ENCODE measurements at places on chromosomes 2 and 18.

DNA sequence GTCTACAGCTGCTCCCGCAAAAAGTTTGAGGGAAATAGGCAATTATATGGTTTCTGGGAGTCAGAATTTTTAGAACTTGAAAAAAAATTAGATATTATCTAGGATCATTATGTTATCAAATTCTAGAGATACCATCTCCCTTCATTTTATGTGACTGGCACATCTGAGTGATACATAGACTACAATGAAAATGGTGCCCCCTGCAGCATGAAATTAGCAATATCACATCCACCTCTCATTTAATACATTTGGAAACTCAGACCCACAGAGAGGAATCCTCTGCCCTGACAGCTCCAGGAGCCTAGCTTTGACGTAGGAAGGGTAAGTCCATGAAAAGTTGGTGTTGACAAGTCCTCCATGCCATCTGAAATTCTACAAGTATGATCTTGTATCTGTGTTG is 381.6 kb downstream of the SUCLG1 start:
- no peak for DNase-seq

- DNase-seq = no peak
Observed at GRCh38 chr2:28624436-28624792, 127.2 kb upstream of the PPP1CB start.

- DNase-seq = no peak
Observed at GRCh38 chr18:55149994-55150393, 190.7 kb upstream of the CCDC68 start.

GRCh38 chr18:30632071-30632698 is 410.4 kb downstream of the DSC3 start:
- no peak for DNase-seq

GRCh38 chr2:9093324-9093723 is 89.8 kb upstream of the MBOAT2 start:
- no peak for DNase-seq

GRCh38 chr2:190043441-190043840 is 19.1 kb downstream of the MSTN start:
- no peak for DNase-seq

GRCh38 chr2:144886862-144887261 is 366.9 kb upstream of the ZEB2 start:
- no peak for DNase-seq

GRCh38 chr2:53075760-53076159 is 691.8 kb upstream of the CHAC2 start:
- no peak for DNase-seq

- peak; percentile 61 for DNase-seq
Observed at GRCh38 chr18:26547646-26548414, 523 bp downstream of the KCTD1 start.

DNA sequence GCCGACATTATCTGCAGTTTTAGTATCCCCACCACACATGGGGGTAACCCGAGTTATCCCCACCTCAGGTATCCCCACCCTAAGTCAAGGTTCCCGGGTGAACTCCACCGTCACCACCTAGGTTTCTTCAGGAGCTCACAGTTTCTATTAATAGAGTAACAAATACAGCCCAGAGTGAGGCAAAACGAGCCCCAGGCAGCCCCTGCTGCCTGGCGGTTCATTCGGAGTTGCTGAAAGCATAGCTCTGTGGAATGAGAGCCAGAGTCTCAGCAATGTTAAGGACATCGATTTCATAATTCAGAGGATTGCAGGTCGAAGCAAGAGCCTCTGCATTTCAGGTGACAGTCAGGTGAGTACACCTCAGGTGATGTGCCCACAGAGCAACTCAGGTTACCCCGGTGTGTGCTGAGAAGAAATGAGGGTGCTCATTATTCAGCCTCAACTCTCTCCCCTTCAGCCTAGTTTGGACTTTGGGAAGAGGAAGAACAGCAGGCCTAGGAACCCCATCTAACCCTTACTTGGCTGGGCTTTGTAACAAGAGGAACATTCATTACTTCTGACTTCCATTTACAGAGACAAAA is 10.7 kb downstream of the SATB2 start:
- no peak for DNase-seq

GRCh38 chr2:165273176-165273575 is 34.0 kb downstream of the SCN2A start:
- no peak for DNase-seq

- no peak for DNase-seq
Observed at GRCh38 chr2:232632904-232633412, 446 bp upstream of the EFHD1 start.

DNA sequence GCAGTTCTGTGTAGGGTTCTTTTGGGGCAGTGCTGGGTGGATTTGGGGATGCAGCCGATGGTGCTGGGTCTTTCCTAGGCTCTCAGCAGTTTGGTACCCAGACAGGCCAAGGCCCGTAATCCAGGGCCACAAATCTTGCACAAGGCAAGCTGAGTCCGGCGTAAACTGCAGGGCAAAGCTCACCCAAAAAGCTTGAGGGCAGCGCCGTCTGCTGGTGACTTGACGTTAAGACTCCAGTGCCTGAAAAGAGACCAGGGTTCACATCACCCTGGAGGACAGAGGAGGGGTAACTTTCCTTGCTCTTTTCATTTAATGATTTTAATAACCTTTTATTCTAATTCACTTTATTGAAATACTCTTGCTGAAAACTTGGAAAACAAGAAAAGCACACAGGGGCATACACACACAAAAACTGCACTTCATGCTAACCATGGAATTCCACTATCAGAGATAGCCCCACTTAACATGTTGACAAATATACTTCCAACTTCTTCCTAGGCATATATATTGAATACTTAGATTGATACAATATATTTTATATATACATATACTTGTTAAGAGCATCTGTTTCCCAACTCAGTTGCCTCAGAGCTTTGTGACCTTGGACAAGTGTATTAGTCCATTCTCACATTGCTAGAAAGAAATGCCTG is 38.9 kb downstream of the CNGA3 start:
- peak; percentile 55 for DNase-seq

DNA sequence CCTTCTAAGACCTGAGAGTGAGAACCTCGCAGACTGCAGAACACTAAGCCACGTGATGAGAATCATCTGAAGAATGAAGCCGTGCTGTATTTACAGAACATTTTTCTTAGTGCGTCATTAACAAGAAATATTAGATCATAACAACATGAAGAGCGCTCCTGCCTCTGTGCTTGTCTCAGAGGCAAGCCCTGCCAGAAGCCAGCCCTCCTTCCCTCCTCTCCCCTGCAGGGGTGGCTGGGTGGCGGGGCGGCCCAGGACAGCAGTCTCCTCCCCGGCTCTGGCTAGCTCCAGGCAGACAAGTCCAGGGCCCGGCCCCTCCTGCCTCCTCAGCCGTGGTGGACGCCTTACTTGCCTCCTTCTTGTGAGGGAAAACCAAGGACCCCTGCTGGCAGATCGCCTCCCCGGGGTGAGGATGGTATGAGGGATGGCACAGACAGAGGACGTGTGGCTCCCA is 262.7 kb downstream of the TWIST2 start:
- DNase-seq = no peak

DNA sequence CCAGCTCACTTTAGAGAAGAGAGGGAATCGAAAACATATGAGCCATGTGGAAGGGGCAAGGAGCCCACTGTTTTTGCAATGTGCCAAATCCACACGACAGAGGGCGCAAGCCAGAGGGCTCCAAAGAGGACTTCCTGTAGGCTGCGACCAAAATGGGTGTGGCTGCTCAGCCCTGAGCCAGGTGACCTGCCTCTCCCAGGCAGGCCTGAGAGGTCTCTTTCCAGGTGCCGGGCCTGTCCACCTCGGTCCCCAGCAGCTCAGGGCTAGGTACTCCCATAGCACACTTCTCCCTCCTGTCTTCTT is 153.8 kb downstream of the TTC32 start:
- DNase-seq = no peak

- no peak for DNase-seq
Observed at GRCh38 chr2:159546716-159547430, 69.5 kb downstream of the BAZ2B start.

GRCh38 chr2:85439986-85440385 is 21.5 kb downstream of the SH2D6 start:
- no peak for DNase-seq

GRCh38 chr18:41378598-41378997 is 576.4 kb upstream of the PIK3C3 start:
- DNase-seq = no peak

DNA sequence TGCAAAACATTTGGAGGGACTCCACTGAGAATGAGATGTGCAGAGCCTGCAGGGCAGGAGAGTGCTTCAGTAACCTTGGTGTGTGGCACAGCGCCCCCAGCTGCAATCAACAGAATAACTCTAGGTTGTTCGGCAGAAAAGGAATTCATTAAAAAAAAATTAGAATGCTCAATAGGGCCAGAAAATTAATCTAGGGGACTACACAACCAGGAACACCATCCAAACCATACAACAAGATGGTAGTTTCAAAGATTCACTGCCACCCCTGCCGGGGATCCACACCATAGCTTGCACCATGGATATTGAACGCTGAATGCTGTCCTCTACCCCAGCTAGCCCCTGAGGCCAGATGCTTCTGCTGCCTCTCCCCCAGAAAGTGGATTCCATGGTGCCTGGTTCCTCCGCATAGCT is 50.1 kb downstream of the THUMPD2 start:
- DNase-seq = peak; percentile 18

DNA sequence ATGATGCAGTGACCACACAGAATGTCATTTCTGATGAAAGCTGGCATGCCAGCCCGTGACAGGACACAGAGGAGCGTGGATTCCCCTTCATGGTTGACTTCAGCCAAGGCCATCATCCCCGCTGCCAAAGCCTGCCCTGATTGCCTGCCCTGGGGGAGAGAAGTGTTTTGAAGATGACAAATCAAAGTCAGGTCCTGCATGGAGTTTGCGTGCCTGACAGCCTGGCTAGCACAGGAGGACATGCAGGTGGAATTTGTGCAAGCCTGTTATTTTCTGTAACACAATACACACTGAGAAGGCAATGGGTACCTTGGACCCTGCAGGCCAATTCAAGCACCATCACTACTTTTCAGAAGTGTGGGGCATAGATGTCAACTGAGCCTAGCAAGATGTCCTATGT is 5.4 kb upstream of the IL1R2 start:
- no peak for DNase-seq

DNA sequence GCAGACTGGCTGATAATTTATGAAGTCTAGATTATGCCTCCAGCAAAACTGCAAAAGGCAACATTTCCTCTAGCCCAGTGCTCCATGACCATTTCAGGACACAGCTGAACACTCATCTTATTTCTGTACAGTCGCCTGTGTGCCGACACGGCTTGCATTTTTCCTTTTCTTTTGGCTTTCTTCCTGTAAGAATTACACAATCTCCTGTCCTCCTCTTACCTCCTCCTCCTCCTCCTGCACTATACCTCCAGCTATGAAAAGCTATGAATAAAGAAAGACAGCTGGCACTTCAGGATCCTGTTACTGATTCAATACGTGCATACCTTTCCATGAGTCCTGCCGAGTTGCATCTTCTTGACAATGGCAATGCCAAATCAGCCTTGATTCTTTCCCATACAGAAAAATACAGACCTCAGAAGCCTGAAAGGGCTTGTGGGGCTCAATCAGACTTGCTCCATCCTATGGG is 32.2 kb upstream of the TRIB2 start:
- no peak for DNase-seq

GRCh38 chr2:45856391-45857274 is 205.2 kb downstream of the PRKCE start:
- DNase-seq = no peak

- DNase-seq = no peak
Observed at GRCh38 chr2:218984239-218985020, 554 bp downstream of the FEV start.

DNA sequence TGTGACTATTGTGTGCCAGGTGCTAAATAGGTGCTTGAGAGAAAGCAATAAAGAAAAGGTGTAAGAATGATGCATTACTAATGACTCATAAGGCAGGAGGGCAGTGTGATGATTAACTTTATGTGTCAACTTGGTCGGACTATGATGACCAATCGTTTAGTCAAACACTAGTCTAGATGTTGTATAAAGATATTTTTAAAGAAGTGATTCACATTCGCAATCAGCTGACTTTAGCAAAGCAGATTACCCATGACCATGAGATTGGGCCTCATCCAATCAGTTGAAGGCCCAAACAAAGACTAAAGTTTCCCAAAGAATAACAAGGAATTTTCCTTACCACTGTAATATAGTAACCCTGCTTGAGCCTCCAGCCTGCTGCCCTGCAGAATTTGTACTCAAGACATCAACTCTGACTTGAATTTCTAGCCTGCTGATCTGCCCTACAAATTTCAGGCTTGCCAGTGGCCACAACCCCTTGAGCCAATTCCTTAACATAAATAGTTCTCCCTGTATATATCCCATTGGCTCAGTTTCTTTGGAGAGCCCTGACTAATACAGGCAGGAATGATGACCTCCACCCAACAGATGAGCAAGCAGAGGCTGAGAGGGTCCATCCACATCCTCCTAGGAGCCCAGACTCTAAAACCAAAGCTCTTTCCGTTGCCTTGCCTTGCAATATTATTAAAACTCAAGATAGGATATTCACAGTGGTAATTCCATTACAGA is 132.6 kb downstream of the ACTR3 start:
- no peak for DNase-seq

DNA sequence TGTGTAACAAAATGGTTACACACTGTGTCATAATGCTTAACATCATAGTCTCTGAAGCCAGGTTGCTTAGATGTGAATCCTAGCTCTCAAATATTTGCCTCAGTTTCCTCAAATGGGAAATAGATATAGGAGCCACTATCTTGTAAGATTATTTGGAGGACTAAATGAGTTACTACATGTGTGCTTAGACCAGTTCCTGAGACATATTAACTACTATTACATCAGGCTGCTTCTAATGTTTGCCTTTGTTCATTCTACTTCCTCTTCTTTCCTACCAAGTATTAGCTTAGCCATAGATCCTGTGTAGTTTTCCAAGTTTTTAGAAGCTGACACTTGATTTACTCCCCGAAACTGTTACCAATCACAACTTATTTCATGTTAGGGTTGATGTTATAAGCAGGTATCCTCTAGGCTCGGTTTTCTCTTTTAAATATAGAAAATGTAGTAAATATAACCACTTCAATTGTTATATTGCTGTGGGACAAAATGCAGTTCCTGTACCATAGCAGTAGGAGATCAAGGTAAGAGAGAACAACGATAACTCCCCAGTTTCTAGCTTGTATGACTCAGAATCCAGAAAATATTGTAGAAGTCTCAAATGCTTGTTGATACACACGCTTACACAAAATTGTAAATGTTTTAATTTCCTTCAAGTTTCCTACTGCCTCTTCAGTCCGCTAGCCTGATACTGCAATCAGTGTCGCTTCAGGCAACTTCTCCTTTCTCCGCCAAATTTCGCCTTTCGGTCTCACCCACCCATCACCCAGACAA is 751 bp upstream of the DNAJC10 start:
- DNase-seq = no peak

DNA sequence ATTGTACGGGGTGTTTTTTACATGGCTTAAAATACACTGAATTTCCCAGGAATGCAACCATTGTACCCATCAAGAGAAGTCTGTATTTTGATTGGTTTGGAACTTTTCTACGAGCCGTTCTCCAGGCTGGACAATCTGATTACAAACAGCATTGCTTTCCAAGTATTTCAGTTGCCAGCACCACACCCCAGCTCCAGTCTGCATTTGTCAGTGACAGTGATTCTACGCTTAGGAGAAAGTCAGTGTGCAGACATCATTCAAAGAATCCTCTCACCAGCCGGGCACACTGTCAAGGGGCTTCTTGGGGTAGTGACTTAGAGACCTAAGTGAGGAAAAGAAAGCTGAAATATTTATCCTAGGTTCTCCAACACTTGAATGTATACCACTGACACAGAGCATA is 194.1 kb downstream of the ANAPC1 start:
- DNase-seq = no peak

GRCh38 chr18:4455113-4455811 is at the start of gene DLGAP1:
DLGAP1 (minus strand) TSS chr18:4455307.
- DNase-seq = no peak

Measured in T-helper 2 cell treated with Interferon-gamma antibody and Interleukin-4, amounts not matched to agents 5 μg/mL and 100 μg/mL, for 36 hours (primary cell).